ENCODE measurements at places on chromosomes 4 and X. TPM values are rescaled to one million over a fixed set of nuclear protein-coding genes. Genes with fewer than 3 reads are reported as not detected.

DNA sequence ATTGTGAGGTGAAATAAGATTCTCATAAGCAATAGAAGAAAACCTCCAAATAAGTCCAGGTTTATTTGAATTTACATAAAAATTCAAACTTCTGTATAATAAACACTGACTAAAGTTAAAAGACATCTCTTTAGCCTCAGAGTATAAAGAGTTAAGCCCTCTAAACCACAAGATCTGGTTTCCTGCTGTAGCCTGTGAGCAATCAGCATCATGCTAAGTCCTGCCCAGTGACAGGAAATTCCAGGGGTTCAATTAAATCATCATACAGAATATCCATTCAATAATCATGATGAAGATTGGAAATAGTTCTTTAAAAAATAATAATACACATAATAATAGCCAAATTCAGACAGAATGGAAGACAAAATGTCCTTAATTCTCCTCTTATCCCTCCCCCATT is 139.2 kb upstream of the DGKK start:
- DNase-seq, result no peak

DNA sequence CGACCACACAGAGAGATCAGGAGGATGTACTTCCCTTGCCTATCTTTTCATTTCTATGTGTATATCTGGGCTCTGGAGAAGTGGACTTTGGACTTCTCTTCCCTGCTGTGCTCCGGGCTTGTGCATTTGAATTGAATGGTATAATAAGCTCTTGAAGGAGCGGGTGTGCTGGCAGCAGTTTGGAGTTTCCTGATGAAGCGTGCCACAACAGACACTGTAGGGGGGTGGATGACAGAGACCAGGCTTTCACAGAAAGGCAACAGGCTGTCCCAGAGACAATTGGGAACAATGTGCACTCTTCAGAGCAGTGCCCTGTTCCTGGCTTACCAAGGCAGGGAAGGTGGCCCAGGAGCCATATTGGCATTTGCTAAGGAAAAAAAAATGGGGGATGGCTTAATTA is 170.1 kb downstream of the FRMPD4 start:
- no peak for DNase-seq

DNA sequence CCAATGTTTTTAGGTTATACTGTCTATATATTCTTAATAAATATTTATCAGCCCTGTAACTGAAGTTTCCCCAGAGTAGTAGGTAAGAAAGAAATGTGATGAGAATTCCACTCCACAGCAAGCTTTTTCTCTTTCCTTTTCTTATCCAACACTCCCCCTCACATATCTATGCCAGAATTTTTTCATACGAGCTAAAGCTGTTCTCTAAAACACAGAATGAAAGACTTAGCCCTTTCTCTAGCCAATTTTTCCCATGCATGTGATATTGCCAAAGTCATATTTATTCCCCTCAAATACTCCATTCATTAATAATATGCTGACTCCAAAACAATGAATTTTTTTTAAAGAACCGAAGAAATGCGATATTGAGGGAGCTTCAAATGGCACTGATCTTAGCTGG is 32.3 kb downstream of the VEGFC start:
- DNase-seq, result no peak

DNA sequence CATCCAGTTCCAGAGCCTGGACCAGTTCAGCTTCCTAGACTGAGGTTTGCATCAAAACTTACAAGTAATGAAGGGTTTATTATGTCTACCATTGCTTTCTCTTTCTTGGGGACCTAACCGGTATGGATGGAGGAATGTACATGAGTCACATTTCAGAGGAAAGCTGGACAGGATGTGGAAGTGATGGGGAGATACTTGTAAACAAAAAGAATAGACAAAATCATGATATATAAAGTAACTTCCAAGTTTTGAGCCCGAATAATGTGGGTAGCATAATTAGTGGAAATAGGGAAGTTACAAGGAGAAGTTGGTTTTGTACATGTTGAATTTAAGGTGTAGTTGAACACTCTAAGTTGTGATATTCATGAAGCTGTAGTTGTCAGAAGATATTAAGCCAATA is 15.0 kb downstream of the FNIP2 start:
- DNase-seq, result no peak

DNA sequence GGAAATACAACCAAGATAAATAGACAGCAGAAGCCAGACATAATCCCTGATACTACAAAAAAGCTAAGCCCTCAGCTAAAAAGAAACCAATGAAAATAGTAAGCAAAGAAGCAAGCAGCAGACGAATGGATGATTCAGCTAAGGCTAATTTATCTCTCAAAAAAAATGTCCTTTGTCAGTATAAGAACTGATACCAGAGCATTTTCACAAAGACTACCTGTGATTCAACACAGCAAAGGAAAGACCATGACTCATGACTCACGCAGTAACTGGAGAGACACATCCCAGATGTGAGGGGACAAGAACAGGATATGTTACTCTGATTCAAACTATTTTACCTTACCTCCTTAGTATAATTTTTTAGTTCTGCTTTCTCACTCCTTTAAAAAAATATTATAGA is 22.7 kb upstream of the TMPRSS11F start:
- DNase-seq, result no peak

FRMPD4 gene
- total RNA-seq, result 0.30 TPM

RBPJ gene
- 128 TPM for total RNA-seq

All from skin of body (tissue), 3 donors.